ENCODE measurements at places on chromosomes 6 and 20.
A peak's percentile ranks its signal among the peaks of the same experiment; 100 is the strongest.

DNA sequence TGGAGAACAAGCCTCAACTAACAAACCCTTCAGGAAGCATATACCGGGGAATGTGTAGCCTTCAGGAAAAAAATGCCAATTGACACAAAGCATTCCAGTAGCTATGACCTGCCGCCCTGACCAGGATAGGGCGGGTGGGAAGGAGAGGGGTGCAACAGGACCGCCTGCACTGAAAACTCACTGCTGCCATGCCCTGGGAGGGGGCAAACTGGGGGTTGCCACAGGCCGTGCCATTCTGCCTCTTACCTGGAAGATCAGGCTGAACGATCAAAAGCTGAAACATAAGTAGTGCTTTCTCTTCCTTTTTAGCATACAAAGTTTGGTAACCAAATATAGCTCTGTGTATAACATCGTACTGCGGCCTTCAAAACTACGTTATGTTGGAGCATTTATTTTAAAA is 21.7 kb downstream of the NR2E1 start:
- no peak for DNase-seq

DNA sequence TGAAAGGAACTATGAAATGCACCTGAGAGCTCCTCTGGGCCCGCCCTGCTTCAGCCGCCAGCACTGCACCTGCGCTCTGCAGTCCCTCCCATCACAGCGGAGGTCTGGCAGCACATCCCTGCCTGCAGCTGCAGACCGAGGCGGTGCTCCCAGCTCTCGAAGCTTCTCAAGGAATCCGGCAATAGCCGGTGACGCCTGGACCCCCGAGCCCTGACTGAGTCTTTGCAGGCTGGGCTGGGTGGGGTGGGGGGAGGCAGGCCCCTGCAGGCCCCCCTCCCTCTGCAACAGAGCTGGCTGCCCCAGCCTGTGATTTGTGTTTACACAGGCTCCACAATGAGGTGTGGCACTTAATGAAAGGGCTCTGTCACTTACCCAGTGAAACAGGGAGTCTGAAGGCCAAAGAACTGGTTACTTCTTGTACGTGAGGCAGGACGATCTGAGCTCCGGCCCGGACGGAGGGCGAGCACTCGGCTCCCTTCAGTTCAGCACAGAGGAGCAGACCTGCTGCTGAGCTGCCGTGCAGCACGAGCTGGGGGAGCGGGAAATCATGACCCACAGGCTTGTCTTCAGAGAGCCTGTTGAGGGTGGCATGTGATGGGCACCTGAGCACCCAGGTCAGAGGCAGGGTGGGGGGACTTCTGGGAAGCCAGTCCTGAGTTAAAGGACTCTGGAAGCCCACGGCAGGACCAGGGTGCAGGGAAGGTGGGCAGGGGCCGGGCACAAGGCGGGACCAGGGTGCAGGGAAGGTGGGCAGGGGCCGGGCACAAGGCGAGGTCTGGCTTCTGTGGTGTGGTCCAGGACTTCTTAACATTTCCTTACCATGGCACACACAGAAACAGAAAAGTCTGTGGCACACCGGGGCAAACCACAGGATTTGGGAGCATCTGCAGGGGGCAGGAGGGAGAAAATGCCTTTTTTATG is 192.3 kb upstream of the THBS2 start:
- DNase-seq = no peak

- DNase-seq = no peak
These were observed 33.2 kb downstream of the PLEKHG1 start for GRCh38 chr6:150632785-150633485.

- peak; percentile 33 for DNase-seq
These were observed 94.5 kb upstream of the BTN3A2 start for GRCh38 chr6:26270486-26270861.

DNA sequence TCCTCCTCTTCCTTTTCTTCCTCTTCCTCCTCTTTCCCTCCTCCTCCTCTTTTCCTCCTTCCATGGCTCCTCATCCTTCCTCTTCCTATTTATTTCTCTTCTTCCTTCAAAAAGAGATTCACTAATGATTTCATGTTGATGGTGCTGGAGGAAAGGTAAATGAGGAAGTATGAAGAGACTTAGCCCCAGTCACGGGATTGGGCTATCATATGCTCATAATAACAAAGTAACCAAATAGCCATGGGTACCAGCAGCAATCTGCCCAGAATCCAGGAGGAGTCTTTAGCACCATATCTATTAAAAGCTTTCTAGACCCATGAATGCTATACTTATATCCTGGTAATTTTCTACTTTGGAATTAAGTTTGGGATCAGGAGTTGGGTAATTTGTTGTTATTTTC is 910.9 kb upstream of the MAP3K7 start:
- DNase-seq = no peak

DNA sequence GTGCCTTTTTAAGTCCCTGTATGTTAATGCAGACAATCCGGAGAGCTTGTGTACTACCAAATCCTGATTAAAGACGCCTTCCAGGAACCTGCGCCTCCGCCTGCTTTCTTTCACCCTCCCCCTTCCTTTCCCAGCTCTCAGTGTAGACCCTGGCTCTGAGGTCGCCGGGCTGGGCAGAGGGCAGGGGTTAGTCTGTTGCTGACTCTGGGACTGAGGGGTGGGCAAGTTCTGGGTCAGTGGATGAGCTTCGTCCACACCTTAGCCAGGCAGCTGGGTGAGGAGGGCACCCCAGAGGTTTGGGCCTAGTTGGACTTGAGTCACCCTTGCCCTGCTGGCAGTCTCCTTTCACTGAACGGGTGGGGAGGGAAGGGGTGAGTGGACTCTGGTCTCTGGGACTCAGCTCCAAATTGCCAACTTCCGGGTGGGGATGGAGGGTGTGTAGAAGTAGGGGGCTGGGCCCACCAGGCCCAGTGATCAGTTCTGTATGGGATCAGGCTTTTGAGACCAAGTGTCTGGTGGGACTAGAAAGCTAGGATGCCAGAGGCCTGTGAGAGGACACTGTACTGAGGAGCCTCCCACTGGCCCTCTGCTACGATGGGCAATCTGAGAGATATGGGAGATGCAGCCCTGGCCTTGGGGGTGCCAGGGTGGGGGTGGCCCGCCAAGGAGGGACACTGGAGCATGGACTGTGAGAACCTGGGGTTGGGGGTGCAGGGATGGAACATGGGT is 21.3 kb upstream of the SLC22A7 start:
- DNase-seq = no peak

DNA sequence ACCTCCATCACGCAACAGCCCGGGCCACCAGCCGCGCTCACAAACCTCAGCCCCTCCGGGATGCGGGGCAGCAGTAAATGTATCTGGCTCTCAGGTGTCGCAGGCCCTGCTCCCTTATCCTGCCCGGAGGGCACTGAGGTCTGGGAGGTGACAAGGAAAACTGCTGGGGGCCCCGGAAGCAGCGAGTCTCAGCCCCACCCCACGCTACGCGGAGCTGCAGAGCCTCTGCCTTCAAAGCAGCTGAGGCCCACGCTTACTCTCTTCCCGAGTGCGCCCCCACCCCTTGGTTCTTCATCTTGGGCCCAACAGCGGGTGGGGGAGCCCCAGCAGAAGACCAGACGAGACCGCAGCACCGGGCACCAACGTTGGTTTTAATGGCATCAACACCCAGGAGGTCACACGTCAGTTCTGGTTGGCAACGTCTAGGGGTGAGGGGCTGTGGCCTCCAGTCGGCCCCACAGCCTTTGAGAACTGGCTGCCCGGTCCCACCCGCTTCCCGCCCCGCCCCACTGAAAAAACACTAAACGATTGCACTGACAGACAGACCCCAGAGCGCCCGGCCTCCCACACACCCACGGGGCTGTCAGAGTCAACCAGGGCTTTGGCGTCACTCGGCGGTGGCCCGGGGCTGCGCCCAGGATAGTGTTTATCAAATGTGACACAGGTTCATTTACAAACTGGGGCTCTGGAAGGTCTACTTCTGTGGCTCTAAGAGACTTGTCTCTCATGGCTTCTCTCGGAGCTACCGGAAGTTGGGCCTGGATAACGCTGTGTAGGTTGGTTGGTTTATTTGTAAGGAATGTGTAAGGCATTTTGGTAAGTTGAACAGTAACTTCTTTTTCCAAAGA is 43.7 kb downstream of the DSTN start:
- DNase-seq = no peak

DNA sequence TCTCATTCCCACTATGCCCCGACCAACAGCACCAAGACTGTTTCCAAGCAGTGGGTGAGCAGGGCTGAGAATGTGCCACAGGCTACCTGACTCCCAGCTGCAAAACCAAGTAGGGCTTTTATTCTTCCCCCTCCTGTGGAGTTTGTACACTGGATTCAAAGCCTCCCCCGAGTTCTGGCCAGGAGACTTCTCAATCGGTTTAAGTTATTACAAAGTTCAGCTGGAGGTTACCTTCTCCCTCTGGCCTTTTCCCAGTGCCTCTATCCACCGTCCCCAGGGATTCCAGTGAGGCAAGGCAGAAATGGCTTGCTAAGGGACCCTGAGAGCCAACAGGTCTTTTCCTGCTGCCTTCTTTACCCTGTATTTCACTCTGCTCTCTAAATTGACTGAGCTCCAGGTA is 217.0 kb downstream of the ADGRG6 start:
- DNase-seq = no peak

GRCh38 chr6:156880913-156881312 is 103.7 kb downstream of the ARID1B start:
- no peak for DNase-seq

GRCh38 chr6:160455081-160455480 is 106.9 kb downstream of the SLC22A3 start:
- DNase-seq = no peak

DNA sequence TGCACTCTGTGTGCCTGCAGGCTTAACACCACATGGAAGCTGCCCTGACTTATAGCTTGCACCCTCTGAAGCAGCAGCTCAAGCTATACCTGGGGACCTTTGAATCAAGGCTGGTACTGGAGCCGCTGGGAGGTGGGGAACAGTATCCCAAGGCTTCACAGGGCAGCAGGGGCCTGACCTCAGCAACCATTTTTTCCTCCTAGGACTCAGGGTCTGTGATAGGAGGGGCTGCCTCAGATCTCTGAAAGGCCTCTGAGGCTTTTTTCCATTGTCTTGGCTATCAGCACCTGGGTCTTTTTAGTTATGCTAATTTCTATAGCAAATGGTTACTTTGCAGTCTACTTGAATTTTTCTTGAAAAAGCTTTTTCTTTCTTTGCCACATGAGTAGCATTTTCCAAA is 80.2 kb upstream of the OPRM1 start:
- no peak for DNase-seq
